C1 segment of cervical spinal cord (tissue), 14 donors: ENCODE measurements at places on chromosomes 4 and X.

DNA sequence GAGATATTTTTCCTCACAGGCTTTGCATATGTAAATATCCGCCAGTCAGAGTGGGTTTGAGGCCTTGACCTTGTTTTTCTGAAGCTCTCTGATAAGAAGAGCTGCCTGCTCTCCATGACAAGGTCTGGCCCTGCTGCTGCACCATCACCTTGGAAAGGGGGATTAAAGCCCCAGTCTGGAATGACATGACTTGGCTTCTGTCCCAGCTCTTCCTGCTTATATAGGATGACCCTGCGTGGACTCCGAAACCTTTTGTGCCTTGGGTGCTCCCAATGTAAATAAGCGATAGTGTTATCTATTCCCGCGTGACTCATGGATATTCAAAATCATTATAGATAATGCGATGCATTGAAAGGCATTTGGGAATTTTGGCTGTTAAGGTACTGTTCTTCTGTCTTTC lies 139.3 kb downstream of the BMPR1B start:
- DNase-seq, result no peak

DNA sequence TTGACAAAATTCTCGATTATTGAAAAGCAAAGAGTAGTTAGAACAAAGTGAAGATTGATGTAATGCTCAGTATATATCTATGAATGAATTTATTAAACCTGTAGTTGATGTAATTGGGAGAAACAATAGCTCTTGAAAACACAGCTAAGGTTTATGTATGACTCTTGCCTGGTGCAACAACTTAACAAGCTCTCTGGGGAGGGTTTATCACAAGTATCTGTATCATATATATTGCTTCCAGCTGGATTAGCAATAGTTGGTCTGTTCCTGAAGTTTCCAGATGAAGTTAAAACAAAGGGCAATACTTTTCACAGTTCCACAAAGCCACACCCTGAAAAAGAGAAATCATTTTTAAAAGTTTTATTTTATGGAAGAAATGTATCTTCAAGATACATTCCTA lies 91.4 kb downstream of the ARSJ start:
- DNase-seq, result no peak

DNA sequence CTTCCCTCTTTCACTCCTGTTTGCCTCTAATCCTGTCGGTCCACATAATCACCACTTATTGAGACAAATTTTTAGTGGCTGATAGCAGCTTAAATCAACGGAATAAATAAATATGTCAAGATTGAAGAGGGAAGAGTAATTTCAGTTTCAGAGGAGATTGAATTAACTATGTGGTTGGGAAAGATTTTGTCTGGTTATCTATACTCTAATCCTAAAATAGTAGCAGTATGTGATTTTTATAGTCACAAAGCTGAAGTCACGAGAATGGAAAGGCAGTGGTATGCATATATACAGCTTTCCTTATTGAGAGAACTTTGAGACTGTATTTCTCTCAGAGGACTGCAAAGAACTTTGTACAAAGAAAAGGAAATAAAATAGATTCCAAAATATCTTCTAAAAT lies 493.3 kb downstream of the FAT4 start:
- no peak for DNase-seq

- DNase-seq, result no peak
Observed at GRCh38 chr4:69239557-69240168, 25.1 kb upstream of the UGT2B11 start.

DNA sequence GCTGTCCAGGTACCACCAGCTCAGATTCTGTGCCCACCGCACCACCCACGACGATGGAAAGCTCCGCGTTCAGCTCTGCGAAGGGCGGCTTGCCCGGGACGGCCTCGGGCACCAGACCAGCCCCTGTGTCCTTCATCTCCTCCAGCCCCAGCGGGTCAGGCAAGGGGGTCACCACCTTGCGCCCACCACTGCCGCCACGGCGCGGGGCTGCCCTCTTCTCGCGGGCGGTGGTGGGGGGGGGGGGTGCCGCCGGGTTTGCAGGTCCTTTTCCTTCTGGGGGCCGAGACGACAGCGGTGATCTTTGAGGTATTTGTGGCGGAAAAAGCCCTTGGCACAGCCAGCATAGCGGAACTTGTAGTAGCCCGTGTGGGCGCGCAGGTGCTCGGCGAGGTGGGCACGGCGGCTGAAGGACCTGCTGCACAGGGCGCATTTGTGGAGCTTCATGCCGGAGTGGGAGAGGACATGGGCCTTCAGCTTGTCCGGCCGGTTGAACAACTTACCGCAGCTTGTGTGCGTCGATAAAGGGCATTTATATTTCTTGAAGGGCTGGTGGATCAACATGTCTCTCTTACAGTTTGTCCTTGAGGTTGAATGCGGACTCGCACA lies 50.9 kb downstream of the CFAP299 start:
- DNase-seq, result no peak

DNA sequence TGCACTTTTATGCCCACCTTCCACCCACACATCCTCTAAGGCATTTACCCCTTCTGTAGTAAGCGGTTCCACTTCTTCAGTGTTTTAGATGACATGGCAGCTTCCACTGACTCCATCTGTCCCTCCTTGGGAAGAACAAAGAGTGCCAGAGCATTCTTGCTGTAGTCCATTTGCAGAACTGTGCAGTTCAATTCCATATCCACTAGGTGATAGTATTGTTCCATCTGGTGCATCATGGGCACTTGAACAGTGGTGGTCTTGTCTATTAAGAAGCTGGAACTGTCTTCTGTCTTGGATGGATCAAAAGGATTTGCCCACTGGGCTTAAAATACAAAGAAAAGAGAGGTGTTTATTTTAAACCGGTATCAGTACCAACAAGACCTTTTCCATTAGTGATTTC lies 3.5 kb downstream of the SERPINA7 start:
- no peak for DNase-seq

DNA sequence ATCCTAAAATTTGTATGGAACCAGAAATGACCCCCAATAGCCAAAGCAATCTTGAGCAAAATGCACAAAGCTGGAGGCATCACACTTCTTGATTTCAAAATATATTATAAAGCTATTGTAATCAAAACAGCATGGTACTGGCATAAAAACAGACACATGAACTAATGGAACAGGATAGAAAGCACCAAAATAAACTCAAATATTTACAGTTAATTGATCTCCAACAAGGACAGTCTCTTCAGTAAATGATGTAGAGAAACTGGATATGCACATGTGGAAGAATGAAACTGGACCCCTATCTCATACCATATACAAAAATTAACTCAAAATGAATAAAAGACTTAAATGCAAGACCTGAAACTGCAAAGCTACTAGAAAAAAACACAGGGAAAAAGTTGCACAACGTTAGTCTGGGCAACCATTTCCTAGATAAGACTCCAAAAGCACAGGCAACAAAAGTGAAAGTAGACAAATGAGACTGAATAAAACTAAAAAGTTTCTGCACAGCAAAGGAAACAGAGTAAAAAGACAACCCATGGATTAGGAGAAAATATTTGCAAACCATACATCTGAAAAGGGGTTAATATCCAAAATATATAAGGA lies 64.9 kb downstream of the CD99L2 start:
- no peak for DNase-seq

DNA sequence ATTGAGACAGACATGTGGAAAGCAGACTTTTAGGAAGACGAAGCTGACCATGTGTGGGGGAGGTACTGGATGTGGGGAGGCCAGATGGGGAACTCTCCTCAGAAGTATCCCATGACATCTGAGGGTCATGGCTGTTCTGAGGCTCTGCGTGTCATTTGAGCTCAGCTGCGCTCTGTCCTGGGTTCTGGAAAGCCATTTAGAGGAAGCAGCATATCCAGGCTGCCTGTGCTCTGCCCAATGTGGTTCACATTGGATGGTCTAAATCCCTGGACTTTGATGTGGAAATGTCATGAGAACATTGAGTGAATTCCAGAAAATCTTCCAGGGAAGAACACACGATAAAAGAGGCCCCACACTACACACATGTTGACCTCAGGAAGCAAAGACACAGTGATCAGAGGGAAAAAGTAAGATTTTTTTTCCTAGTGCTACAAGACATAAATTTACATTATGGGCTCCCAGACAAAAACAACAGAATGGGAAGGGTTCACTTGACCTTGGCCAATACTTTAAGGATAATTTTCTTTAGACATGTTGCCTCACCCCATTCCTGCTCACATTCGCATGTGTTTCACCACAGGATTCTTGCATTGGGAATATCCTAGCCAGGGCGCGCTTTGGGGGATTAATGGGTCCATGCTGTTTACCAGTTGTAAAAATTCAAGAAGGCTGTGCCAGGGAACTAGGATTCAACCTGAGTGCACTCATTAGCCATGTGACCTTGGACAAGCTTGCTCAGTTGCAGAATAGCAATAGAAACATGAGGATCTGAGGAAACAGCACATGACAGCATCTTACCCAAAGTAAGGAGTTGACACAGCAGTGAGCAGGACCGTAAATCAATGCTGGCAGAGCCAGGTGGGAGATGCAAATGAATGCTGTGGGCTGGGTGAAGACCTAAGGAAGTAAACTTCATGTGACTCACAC lies 73.2 kb upstream of the C1QTNF7 start:
- no peak for DNase-seq

GRCh38 chrX:13076176-13076961 lies 31.9 kb upstream of the FAM9C start:
- DNase-seq, result no peak

GRCh38 chrX:18855919-18856644 lies 127.8 kb downstream of the PHKA2 start:
- DNase-seq, result no peak

GRCh38 chr4:7674706-7675105 lies 240.0 kb upstream of the PSAPL1 start:
- DNase-seq, result no peak

- no peak for DNase-seq
Observed at GRCh38 chrX:117743469-117744251, 372.9 kb downstream of the KLHL13 start.

GRCh38 chr4:99593781-99594641 lies 19.4 kb downstream of the MTTP start:
- DNase-seq, result no peak

- DNase-seq, result no peak
Observed at GRCh38 chr4:138650495-138650894, 365.1 kb upstream of the NOCT start.

DNA sequence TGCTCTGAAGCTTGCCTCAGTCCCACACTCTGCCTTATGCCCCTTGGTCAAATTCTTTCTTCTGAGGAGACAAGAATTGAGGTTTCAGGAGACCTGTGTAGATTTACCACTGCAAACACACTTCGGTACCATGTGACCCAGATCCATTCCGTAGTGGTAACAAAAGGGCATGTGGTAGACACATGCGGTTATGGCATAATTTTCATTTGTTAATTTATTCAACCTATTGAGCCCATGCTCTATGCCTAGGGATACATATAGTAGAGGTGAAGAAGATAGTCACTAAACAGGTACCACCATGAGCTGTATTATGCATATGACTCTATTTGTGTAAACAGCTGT lies 190.9 kb downstream of the NDST4 start:
- DNase-seq, result no peak

DNA sequence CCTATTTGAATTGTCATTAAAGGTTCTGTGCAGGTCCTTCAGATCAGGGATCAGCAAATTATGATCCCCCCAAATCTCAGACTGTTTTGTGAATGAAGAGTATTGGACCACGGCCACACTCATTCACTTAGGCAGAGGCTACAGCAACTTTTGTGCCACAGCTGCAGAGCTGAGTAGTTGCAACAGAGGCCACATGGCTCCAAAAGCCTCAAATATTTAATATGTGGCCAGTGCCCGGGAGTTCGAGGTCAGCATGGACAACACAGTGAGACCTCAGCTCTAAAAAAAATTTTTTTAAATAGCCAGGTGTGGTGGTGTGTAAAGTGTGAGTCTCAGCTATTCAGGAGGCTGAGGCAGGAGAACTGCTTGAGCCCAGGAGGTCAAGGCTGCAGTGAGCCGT lies 100.7 kb downstream of the NSUN7 start:
- DNase-seq, result no peak

DNA sequence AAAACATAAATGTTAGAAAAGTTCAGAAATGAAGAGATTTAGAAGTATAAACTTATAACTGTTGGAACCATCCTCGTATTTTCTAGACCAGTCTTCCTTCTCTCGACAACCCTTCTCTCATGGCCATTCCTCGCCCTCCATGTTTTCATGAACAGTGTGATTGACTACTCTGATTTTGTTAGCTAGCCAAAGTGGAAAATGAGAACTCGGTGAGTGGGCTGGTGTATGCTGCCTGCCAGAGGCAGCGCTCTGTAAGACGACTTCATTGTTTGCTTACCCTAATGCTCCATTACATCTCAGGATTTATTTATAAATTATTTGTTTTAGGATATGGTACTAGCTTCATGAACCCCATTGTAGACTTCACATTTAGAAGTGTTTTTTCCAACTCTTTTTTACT lies 153.0 kb downstream of the CBR4 start:
- no peak for DNase-seq

GRCh38 chr4:85933291-85933640 lies 426.6 kb downstream of the MAPK10 start:
- DNase-seq, result no peak

GRCh38 chr4:128775477-128775876 lies 34.0 kb upstream of the JADE1 start:
- no peak for DNase-seq

GRCh38 chr4:177047070-177047850 lies 254.5 kb upstream of the VEGFC start:
- DNase-seq, result no peak

DNA sequence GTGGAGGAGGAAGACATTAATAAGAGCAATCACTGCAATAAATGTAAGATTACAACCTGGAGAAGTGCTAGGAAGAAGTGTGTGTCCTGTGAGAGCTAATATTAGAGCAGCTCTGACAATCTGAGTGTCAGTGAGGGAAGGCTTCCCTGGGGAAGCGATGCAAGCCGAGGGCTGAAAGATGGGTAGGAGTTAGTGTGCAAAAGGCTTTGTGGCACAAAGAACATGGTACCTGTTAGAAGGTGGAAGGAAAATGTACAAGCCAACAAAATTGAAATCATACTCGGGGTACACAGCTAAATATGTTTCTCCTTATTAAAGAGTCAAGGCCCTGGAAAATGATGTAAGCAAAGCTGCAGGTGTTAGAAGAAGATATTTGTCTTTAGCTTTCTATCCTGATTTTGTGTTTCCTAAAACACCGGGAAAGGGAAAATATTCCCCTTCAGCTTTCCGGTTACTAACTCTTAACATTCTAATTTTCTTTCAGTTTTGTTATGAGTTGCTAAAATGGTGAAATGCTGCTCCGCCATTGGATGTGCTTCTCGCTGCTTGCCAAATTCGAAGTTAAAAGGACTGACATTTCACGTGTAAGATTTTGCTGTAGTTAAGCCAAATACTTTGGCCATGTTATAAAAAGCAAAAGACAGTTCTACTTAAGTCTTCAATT lies 808 bp downstream of the THAP6 start:
- DNase-seq, result no peak
